Activated T-helper 2 cell treated with anti-CD3 and anti-CD28 coated beads, Interferon-gamma antibody, Interleukin-2, Interleukin-4, amounts not matched to agents 10 μg/mL and 5 μg/mL and 100 μg/mL, durations not matched to agents 14 hours and 24 hours and 36 hours (primary cell): ENCODE measurements at places on chromosomes 6 and 20. TPM values are rescaled to one million over a fixed set of nuclear protein-coding genes. Genes with fewer than 3 reads are reported as not detected.

DNA sequence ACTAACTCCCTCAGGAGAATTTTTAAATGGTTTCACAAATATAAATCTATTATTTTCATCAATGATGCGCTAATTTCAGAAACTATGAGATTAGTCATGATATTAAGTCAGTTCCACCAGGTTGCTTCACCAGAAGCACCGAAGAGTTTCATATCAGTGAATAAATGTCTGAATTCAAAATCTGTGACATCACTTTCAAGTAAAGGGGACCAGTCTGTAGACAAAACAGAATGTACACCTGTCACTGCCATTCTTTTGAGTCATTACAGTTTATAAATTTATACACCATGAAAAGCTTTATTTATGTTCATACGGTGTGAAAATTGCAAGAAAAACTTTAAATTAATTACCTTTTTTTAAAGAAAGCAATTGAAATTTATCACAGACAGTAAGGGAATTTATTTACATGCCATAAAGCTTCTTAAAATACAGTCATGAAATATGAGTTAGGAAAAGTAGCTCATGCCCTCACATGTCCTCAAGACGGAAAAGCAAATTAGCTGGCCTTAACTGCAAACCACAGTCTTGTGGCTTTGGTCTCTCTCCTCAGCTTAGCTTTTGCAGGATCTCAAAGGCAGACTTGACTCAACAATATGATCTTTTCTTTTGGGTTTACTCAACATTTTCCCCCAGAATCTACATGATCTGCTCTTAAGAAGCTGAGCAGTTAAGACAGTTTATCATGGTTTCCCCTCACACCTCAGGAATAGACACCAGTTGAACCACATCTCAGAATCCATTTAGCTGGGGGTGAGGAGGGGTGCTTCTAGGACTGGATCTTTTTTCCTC, 177.7 kb upstream of the MCHR2 start:
- peak; percentile 28 for DNase-seq

DNA sequence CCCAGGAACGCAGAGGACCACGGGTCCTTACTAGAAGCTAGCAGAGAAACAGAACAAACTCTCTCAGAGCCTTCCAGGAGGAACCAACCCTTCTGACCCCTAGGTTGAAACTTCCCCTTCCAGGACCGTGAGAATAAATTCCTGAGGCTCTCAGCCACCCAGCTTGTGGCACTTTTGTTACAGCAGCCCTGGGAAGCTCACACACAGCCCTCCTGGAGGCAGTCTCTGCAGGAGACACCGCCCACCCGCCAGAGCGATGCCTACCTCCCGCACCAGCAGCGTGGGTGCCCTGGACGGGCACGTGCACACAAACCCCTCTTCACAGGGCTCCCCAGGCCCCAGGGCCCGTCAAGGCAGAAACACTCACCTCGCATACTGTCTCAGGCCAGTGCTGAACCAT, 4.2 kb downstream of the RNASET2 start:
- no peak for DNase-seq

DNA sequence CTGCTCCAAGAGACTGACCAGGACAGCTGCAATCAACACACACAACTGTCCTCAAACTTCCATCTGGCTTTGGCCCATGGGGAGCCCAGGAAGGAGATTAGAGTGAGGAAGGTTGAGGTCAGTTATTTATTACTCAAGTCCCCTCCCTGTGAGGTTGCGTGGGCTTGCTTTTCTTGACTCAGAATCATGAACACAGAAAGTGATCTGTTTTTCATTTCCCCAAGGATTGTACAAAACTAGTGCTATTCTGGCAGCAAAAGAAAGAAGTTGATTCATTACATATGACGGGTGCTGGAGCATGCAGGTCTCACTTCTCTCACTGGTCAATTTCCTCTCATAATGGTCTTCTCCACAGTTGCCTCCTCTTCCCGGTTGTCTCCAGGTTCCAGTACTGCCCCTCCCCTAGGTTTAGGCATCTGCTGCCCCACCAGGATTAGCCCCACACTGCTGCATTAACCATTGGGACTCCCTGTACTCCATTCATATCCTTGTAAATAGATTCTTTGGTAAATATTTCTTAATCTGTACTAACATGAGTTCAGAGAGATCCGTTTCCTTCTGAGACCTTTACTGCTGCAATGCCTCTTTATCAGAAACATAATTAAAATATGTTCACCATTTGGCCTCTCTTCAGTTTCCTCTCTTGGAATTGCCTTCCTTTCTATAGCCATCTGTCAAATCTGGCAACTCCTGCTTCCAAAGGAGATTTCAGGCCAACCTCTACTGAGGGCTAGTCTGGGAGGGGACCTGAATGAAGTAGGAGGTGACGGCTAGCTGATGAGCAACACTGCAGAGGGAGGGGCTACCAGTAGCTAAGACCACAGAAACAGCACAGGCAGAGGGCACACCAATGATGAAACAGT, 888.8 kb downstream of the QKI start:
- no peak for DNase-seq

GRCh38 chr6:112482373-112482772, 135.2 kb downstream of the RFPL4B start:
- DNase-seq, result no peak

DNA sequence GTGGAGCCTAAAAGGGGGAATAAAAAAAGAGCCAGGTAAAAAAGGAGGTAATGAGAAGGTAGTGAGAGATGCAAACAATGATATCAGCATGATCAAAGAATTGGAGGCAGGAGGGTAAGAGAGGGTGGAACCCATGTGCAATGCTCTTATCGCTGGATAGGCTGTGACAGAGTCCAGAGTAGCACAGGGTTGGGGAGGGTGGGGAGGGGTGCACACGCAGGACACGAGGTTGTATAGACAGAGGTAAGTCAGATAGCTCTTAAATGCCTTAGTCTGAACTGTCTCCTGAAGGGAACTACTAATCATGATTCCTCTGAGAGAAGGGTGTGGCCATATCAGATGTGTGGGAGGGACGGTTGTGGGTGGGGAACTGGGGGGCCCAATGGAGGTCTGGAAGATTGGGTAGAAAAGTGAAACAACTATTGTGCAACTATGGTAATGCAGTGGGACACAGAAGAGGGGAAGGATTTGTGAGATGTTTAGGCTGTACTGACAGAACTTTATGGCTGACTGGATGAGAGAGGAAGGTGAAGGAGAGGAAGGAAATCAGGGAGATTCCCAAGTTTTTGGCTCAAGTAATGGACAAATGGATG, 354.8 kb downstream of the BTBD9 start:
- no peak for DNase-seq

DNA sequence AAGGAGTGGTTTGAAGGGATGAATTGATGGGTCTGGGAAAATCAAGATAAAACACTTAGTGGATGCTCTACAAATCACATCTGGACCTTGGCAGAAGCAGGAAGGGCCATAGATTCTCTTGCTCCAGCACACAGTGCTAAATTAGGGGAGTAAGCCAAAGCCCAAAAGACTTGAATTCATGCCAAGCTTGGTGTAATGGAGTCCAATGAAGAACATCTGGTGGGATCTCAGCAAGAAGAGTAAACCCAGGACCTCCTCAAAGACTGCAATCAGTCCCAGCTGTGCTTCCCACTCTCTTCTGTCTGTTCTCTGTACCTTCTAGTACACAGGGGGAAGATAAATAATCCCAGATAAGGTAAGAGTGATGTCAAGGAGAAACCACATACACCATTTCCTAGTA, 683.4 kb downstream of the RNF144B start:
- no peak for DNase-seq

DNA sequence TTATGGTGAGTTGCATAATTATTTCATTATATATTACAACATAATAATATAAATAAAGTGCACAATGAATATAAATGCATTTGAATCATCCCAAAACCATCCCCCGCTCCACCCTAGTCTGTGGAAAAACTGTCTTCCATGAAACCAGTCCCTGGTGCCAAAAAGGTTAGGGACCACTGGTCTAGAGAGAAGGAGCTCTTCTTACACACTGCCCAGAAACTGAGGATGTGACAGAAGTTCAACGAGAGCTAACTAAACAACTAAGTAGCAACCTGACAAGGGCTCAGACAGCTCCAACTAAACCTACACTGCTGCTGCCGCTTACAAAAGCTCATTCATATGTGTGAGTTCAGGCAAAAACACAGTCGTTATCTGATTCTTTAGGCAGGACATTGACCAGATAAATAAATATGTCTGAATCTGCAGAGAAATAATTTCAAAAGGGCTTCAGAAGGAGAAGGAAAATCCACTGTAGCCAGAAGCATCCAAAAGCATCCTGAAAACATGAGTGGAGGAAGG, 125.9 kb downstream of the ATXN1 start:
- DNase-seq, result no peak

DNA sequence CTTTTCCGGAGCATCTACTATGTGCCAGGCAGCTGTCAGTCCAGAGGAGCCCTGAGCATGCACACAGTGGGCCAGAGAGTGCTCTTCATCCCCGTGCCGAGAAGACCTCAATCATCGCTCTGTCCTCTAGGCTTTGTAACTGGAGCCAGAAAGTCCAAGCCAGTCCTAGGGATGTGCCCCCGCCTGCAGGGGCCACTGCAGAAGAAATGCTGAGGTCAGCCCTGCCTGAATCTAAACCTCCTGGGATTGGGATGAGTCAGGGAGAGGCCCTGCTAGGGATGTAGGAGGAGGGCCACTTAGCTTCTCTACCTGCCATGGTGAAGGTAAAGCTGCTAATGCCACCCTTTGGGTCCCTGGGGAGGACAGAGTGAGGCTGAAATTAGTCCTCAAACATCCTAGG, 146.8 kb downstream of the CDC5L start:
- DNase-seq, result no peak

DNA sequence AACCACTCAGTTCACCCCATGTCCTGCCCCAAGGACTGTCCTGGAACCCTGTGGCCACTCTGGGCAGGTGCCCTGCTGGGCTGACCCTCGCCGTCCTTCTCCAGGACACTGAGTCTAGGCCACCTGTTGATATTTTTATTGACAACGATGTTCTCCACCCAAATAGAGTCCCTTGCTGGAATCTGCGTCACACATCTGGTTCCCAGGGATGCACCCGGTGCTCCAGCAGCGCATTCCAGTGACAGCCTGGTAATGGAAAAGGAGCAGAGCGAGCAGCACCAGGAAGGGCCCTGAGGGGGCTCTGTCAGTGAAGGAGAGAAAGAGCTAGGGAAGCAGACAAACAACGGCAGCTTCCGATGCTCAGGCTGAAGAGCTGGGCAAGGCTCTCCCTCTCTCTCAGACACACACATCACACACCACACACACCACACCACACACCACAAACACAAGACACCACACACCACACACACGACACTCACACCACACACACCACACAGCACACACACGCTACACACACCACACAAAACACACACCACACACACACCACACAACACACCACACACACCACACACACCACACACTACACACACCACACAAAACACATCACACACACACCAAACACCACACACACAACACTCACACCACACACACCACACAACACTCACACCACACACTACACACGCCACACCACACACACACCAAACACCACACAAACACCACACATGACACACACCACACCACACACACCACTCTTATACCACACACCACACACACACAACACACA, 117.9 kb upstream of the THBS2 start:
- no peak for DNase-seq

GRCh38 chr6:111852725-111853124, 20.5 kb downstream of the FYN start:
- DNase-seq, result no peak

GRCh38 chr6:107715550-107716321, 108.4 kb downstream of the SCML4 start:
- no peak for DNase-seq

DNA sequence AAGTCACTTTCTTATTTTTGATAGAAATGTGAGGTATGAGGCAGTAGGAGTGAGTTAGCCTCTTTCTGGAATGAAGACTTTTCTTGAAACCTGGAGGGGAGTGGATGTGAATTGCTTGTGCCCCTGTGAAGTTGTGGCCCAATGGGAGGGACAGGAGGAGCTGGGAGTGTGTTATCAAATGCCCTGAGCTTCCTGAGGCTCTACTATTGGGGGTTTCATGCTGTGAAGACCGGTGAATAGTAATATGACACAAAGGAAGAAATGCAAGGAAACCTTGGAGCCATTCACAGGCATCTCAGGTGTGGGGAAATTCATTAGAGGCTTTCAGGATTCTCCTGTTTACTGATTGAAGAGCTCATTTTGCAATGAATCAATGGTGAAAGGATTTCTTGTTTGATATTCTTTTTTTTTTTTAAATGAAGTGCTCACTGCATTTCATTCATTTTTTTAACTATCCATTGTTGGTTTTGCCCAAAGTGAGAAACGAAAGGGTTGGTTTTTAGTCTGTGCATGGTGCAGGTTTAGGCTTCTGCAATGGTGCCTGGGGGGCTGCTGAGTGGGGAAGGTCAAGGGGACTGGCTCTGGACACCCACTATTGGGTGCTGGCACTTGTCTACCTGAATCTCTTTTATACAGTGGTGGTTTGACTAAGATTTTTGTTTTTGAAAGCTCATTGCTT, 8.2 kb downstream of the RNF144B start:
- DNase-seq, result no peak

- DNase-seq, result no peak
Measured at GRCh38 chr6:34386316-34387137, 5.9 kb downstream of the NUDT3 start.

- DNase-seq, result no peak
Measured at GRCh38 chr20:57478176-57478575, 46.8 kb downstream of the CTCFL start.

DNA sequence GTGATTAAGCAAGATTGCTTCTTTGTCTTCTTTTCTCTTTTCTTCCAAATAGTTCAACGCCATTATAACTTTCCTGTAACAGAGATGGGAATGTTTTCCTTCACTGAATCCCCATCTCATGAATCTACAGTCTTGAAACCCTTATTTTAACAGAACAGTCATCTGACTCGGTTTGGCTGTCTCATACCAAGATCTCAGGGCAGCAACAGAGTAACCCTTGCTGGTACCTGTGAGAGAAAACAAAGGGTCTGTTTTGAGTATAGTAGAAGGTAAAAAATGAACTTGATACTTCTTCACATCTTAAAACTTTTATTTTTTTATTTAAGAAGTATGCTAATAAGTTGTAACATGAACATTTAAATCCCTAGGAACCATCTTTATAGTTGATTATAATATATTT, 19.6 kb upstream of the DSE start:
- no peak for DNase-seq

- no peak for DNase-seq
Measured at GRCh38 chr6:100119261-100119660, 125.2 kb upstream of the MCHR2 start.

- no peak for DNase-seq
Measured at GRCh38 chr20:58583176-58583575, 67.9 kb upstream of the STX16 start.

The AMD1 gene
- 111 TPM in 2 replicates for total RNA-seq

The KCNG1 gene
- total RNA-seq, result 2.2 and 2.3 TPM in 2 replicates

The SCUBE3 gene
- not detected in 2 replicates for total RNA-seq

The SLC44A4 gene
- total RNA-seq, result 0.18 TPM in 1 of 2 replicates, not detected in the other

The GPR6 gene
- not detected in 2 replicates for total RNA-seq

The AURKA gene
- 64.8 and 71.1 TPM in 2 replicates for total RNA-seq

The MRPL18 gene
- 96.0 and 101 TPM in 2 replicates for total RNA-seq

The FOXQ1 gene
- not detected in 2 replicates for total RNA-seq

The NRSN1 gene
- not detected in 2 replicates for total RNA-seq

The RNF144B gene
- total RNA-seq, result 4.0 and 5.7 TPM in 2 replicates

The DNMT3B gene
- total RNA-seq, result 2.8 and 3.4 TPM in 2 replicates

The LRRC1 gene
- total RNA-seq, result 1.9 and 3.4 TPM in 2 replicates

The FOXS1 gene
- not detected in 2 replicates for total RNA-seq

The F13A1 gene
- total RNA-seq, result not detected in 2 replicates

The SUMO4 gene
- total RNA-seq, result 7.7 and 7.8 TPM in 2 replicates
